ENCODE measurements at places on chromosomes 3 and 15. TPM values are rescaled to one million over a fixed set of nuclear protein-coding genes. Genes with fewer than 3 reads are reported as not detected.

Gene CCRL2
- 10.0 TPM for total RNA-seq

Gene SHF
- 4.5 TPM for total RNA-seq

DNA sequence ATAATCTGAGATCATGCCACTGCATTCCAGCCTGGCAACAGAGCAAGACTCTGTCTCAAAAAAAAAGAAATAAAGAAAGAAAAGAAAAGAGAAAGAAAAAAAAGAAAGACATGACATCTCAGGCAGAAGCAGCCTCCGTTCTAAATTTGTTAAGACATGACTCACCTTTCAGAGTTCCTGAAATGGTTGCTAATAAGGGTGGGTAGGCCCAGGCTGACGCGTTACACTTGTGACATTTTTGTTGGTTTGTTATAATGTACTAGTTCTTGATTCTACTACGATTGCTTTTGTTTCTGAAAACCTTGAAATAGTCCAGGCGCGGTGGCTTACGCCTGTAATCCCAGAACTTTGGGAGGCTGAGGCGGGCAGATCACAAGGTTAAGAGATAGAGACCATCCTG, 21.0 kb downstream of the SLC25A20 start:
- DNase-seq, result no peak
- H3K27me3 ChIP-seq, result no peaks in the 10 kb centered on the region
- H3K4me1 ChIP-seq, result no peaks in the 10 kb centered on the region
- no peak overlapping the region for H3K4me3 ChIP-seq
- peaks cover 13% of the 10 kb centered on the region for H3K36me3 ChIP-seq

DNA sequence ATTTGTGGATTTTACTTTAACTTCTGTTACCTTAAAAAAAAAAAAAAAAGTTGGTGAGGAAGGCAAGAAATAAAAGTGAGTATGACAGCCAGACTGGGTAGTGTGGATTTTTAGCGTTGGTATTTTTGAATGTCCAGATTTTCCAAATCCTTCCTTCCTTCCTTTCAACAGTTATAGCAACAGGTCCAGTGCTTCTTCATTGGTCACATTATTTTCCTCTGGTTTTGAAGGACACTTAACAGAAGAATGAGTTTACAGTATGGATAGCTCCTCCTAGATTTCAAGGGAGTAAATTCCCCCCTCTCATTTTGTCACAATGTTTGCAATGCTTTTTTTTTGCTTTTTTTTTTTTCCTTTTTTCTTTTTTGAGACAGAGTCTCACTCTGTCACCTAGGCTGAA, 6.4 kb downstream of the MAPKBP1 start:
- H3K4me1 ChIP-seq, result peaks cover 52% of the 10 kb centered on the region
- peaks cover 9% of the 10 kb centered on the region for H3K36me3 ChIP-seq
- H3K4me3 ChIP-seq, result no peak overlapping the region
- no peak for DNase-seq

GRCh38 chr15:98501632-98502031, 146.7 kb upstream of the IGF1R start:
- peaks cover 9% of the 10 kb centered on the region for H3K27me3 ChIP-seq
- H3K4me3 ChIP-seq, result no peak overlapping the region
- no peak overlapping the region for H3K27ac ChIP-seq
- no peaks in the 10 kb centered on the region for H3K36me3 ChIP-seq
